ENCODE measurements at places on chromosomes 2 and 18.
A peak's percentile ranks its signal among the peaks of the same experiment; 100 is the strongest.

GRCh38 chr2:33378556-33379210 is 97.8 kb upstream of the RASGRP3 start:
- DNase-seq, result no peak

GRCh38 chr18:49398331-49398730 is 62.1 kb downstream of the DYM start:
- no peak for DNase-seq

DNA sequence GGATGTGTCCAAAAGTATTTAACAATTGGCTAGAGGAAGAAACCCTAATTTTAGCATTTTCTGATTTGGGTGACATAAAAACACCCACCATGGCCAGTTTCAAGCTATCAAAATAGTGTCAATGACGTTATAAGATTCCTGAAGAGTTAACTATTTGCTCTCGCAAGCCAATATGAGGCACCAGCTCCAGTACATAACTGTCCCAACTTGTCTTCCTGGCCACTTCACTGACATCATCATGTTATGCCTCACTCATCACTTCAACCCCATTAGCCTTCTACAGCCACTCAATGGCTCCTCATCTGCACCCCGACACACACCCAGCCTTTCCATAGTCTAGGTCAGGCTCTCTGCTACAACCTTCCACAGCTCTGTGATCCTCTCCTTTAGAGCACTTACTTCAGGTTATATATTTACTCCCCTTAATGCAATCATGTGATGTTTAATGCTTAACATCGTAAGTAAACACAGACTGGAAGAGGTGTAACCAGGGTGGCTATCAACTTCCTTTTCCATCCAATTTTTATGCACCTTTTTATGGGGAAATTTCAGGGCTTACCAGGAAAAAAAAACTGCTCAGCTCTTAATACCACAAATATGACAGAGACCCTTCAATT is 158.7 kb downstream of the VWC2L start:
- DNase-seq, result no peak

DNA sequence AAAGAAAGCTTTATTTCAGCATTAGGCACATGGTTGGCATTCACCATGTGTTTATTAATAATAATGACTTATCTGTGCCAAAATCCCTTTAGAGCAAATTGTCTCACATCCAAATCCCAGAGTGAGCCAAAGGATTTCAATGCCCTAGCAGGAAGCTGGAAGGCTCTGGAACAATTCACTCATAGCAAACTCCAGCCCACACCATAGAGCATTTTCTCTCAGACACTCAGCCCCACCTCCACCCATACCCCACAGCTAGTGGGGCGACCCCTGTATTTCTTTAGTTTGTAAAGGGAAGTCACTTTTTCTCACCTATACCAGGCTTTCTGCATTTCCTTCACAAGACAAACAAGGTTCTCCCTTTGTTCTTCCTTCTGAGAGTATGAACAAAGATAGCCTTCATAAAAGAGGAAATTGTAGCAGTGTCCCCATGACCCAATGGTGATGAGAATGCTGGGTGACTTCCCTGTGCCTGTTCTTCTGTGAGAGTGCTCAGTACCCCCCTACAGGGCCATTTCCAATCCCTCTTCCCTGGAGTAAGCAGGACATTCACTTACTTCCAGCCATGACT is 100.1 kb upstream of the APCDD1 start:
- no peak for DNase-seq

- DNase-seq, result peak; percentile 50
Observed at GRCh38 chr18:79400091-79400590, 4.4 kb downstream of the NFATC1 start.

GRCh38 chr2:1795261-1796231 is 51.2 kb upstream of the PXDN start:
- DNase-seq, result no peak

DNA sequence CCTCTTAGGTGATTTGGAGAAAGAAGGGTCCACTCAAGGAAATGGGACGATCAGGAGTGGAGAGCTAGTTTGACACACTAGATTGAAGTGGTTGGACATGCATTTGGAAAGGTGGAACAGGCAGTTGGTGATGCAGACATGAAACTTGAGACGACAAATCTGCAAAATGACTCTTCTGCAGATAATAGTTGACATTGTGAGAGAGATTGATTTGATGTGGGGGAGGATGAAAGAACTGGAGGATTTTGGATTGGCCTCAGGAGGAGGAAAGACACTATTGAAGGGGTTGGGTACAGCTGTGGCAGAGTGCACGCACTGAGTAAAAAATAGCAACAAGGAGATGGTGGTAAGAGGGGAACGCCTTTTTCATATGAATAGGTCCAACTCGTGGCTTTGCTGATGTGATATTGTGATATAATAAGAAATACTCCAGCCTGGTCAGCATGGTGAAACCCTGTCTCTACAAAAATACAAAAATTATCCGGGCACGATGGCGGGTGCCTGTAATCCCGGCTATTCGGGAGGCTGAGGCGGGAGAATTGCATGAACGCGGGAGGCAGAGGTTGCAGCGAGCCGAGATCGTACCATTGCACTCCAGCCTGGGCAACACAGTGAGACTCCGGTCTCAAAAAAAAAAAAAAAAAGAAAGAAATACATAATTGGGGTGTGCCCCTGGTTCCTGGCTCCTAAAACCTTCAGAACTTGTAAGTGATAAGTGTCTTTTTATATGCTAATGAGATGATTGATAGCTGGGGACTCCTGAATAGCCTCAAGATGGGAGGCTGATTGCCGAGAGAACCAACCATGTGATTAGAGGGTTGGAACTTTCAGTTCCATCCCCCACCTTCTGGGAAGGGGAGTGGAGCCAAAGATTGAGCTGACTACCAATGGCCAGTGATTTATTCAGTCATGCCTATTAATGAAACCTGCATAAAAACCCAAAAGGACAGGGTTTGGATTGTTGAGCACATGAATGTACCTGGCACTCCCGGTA is 9.7 kb downstream of the TTLL4 start:
- DNase-seq, result no peak

- no peak for DNase-seq
Observed at GRCh38 chr2:233064530-233065199, 4.5 kb downstream of the INPP5D start.
